ENCODE measurements at places on chromosomes 3 and 15. TPM values are rescaled to one million over a fixed set of nuclear protein-coding genes. Genes with fewer than 3 reads are reported as not detected.

GRCh38 chr3:123330441-123330991 is 118.4 kb downstream of the ADCY5 start:
- DNase-seq: no peak

DNA sequence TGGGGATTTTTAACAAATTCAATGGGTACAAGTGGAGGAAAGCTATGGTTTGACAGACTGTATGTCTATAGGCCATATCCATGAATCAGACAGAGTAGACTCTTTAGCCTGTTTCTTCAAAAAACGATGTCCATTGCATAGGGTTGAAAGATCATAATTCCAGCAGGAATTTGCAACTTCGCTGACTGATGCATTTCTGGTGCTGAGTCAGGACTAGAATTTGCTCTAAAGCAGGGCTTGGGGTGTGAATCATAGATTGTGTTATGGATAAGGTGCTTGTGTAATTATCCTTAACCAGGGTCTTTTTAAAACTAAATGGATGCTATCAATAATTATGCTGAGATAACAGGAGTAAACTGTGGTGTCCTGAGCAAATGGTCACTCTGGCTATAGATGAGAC is 200.4 kb upstream of the TBC1D5 start:
- DNase-seq: no peak

DNA sequence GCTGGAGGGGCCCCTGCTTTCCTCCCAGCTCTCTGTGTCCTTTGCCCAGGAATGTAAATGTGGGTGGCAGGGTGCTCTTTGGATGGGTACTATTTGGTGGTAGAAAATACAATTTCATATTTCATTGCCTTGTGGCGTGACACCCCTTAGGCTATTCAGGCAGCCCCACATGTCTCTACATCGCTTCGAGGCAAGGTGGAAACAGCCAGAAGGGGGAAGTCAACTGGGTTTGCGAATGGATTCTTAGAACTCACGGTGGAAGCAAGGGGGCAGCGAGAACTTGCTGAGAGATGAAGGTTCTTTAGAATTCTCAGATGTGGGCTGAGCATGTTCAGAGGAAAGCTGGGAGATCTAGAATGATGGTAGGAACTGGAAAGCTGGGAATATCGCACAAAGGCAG is 25.3 kb downstream of the PLA2G4D start:
- DNase-seq: no peak

DNA sequence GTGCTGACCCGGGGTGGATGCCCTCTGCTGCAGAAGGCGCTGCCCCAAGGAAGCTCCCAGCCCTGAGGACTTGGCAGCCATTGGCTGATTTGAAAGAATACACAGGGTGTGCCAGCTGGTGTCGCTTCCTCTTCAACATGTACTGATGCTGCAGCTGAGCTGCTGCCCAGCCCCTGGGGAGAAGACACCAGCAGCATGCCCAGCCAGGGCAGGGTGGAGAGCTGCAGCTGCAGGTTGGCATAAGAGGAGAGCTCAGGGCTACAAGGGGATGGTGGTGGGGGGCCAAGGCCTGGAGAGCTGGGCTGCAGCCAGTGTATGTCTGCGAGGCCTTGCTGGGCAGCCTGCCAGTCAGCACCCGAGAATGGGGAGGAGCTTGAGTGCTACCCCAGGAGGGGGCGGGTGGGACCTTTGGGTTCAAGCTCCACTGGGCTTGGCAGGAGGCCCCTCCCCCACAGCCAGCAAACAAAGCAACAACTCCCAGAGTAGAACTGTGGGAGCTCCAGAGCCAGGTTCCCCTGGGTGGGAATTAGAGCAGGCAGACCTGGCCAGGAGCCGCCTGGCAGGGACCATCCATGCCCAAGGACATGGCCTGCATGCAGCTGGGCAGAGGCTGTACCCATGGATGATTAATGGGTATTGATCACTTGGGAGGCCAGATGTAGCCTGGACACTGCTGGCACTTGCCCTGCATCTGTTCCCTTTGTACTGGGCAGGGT is 9.2 kb upstream of the SEMA4B start:
- DNase-seq: peak; percentile 80

- no peak for DNase-seq
Observed at GRCh38 chr3:128973988-128974564, 19.8 kb downstream of the CFAP92 start.

DNA sequence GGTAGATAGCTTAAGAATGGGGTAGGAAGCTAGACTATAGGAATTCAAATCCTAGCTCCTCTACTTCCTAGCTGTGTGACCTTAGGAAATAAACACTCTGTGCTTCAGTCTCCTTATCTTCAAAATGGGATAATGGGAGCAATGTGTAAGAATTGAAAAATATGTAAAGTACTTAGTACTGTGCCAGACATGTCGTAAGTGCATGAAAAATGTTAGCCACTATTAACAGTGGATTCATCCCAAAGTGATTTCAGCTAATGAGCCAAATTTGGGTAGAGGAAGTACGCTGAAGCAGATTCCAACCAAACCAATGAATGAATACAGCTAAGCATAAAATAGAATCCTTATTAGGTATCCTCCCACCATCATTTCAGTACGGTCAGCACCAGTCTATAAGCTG is 192.1 kb downstream of the RORA start:
- DNase-seq: no peak

DNA sequence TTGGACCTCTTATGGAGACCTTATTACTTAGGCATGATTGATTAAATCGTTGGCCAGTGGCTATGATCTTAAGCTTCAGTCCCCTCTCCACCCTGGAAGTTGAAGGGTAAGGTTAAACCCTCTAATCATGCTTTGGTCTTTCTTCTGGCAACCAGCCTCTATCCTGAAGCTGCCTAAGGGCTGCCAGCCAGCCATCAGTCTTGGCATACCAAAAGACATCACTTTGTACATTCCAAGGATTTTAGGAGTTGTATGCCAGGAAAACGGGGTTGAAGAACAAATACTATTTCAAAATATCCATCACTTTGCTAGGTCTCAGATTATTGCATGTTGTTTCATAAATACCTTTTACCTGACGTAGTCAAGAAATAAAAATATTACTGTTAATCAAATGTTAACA is 28.9 kb downstream of the UBE2E2 start:
- DNase-seq: no peak

DNA sequence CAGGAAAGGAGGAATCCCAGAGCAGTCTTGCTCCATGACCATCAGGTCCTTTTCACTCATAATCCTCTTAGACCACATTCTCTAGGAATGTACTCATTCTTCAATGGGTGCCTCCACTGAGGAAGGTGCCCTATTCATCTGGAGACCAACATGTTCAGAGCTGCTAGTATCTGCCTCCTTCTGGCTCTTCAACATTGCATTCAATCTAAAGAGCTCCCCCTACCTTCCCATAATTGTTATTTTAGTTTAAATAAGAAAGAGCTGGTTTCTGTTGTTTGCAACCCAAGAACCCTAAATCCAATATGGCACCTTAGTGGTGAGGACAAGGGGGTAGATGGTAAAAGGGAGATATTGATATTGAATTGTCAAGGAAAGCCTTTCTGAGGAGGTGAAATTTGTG is 67.6 kb downstream of the SCN11A start:
- no peak for DNase-seq

Gene PAK6
- 6.3 TPM for polyA plus RNA-seq

Gene PRR20G
- polyA plus RNA-seq: not detected
